SIG-M5 (cell line): ENCODE measurements at places on chromosomes 16 and 17.

- DNase-seq, result no peak
These were observed 180.0 kb downstream of the BCAS3 start for GRCh38 chr17:60857556-60858080.

- DNase-seq, result no peak
These were observed 5.8 kb downstream of the FBXO47 start for GRCh38 chr17:38961413-38961812.

GRCh38 chr17:79054200-79054960 is 20.2 kb upstream of the ENGASE start:
- no peak for DNase-seq

GRCh38 chr17:57461082-57461481 is 204.8 kb downstream of the MSI2 start:
- DNase-seq, result no peak

- DNase-seq, result no peak
These were observed 16.6 kb downstream of the TUBD1 start for GRCh38 chr17:59876107-59876506.

- no peak for DNase-seq
These were observed 32.4 kb downstream of the PRKCB start for GRCh38 chr16:23868136-23868535.

GRCh38 chr17:36610474-36610873 is 9.1 kb downstream of the MRM1 start:
- DNase-seq, result no peak

DNA sequence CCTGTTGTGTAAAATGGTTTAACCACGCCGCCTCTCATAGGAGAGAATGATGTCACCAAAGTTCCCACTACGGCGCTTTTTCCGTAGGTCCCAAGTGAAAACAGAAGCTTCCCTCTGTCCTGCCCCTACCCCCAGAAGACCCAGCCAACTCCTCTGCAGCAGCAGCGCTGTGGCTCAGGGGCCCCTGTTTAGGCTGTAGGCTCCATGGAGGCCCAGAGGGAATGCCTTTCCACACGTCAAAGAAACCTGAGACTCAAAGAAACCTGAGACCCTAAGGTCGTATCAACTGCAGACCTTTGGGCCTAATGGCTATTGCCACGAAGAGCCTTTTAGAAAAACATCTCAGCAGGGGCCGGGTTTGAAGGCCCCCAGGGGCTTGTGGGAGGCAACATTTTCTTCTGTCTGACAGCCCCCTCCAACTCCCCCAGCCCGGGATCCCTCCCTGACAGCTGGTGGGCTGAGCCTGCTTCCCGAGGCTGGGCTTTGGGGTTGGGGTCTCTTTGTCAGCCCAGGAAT is 43.1 kb upstream of the MEAK7 start:
- no peak for DNase-seq

DNA sequence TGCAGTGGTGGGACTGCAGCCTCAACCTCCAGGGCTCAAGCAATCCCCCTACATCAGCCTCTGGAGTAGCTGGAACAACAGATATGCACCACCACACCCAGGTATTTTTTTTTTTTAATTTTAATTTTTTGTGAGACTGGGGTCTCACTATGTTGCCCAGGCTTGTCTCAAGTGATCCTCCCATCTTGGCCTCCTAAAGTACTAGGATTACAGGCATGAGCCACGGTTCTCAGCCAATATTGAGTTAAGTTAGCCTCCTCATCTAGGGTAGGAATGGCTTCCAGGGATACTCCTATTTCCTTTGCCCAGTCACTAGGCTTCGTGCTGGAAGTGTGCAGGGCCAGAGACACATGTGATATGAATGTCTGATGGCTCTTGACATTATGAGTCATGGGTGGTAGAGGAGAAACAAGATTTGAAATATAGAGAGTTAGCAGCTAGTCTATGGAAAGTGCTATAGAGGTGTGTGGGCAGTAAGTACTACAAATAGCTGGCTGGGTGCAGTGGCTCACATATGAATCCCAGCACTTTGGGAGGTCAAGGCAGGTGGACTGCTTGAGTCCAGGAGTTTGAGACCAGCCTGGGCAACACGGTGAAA is 8.0 kb upstream of the HES7 start:
- DNase-seq, result no peak

DNA sequence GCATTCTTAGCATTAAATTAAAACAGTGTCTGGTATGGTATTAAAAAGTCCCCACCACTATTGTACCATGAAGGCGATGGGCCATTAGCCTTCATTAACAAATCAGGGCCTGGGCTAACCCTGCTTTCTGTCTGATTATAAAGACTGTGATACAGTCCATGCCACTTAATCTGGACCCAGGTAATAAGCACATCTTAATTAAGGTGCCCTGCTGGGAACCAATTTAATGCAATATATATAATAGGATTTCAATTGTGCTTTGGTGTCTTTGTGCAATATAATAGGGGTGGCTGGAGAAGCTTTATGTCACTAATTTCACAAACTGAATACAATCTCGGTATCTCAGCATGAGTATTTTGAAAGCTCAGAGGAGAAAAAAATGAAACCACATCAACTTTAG is 64.4 kb upstream of the CDH8 start:
- DNase-seq, result no peak

DNA sequence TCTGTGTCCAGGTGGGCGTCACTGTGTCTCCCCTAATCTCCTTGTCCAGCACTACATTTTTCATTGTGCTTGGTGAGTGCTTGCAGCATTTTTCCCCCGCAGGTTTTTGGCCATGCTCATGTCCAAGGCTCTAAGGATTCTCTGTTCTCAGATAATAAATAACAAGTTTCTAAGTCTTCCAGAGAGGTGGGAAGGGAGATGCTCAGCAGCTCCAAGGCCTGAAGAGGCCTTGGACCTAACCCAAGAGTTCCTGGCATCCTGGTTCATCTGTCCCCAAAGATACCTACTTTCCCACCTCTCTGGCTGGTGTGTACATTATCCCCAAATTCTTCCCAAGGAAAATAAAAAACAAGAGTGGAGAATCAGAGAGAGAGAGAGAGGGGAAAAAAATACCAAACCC is 45.3 kb downstream of the MEOX1 start:
- no peak for DNase-seq

- no peak for DNase-seq
These were observed 42.8 kb upstream of the RAI1 start for GRCh38 chr17:17638467-17638866.

DNA sequence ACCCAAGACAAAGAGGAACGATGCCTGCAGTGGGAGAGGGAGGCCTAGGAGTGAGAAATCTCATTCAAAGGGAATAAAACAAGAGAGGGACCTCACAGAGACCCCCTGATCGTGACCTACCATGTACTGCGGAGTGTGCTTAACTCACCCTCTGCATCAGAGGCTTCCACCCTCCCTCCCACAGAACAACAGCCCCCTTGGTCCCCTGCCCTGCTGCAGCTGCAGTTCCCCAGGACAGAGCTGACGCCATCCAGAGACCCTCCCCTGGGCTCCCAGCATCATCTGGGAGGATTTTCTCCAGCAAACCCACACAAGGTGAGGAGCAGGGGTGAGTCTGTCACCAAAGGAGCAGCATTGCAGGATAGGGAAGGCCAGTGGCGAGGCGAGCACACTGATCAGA is 39.8 kb downstream of the TLE7 start:
- DNase-seq, result no peak

GRCh38 chr16:12590963-12591362 is 212.7 kb downstream of the CPPED1 start:
- DNase-seq, result no peak

GRCh38 chr16:68401871-68402747 is 46.2 kb downstream of the SMPD3 start:
- no peak for DNase-seq

- DNase-seq, result no peak
These were observed 33.5 kb upstream of the BCO1 start for GRCh38 chr16:81204798-81205680.

DNA sequence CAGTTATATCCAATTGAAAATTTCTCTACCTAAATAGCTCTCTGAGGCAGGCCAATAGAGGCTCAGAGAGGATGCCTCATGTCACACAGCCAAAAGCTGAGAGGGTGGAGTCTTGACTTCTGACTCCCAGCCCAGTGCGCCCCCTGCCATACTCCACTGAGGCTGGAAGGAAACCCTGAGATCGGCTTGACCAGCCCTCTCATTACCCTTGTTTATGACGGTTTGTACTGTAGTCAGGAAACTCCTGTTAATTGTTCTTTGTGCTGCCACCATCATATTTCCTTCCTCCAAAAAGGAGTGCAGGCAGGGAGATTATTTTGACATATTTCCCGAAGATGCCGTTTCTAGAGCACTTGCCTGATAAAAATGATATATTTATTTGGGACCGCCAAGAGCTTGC is 107.9 kb downstream of the AIPL1 start:
- DNase-seq, result no peak

DNA sequence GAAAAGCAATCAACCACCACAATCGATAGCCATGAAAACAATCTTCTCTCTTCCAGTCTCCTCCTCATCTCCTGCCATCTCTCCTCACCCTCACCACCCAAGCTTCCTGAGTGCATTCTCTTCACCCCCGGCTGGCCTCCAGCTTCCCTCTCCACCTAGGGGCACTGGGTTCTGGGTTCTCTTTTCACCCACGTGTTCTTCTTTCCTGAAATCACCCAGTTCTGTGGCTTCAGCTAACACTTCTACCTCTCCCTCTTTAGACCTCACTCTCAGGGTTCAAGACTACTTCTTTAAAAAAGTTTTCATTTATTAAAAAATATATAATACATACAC is 8.2 kb downstream of the ITGAM start:
- no peak for DNase-seq

DNA sequence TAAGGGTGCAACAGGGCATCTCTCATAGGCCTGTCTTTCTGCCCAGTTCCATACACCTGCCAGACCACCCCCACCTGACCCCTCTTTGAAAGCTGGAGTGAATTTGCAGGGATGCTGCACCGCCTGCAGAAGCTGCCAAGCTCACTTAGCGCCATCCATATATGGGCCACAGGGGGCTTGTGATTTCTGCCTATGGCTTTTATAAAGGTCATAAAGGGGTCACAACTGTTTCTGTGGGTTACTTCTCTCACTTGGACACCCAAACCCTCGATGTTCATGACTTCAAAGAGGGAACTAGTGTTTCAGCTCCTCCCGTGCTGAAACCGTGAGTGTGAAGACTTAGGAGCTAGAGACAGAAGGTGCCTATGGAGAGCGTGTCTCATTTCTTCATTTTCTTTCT is 23.9 kb upstream of the MEAK7 start:
- DNase-seq, result no peak

DNA sequence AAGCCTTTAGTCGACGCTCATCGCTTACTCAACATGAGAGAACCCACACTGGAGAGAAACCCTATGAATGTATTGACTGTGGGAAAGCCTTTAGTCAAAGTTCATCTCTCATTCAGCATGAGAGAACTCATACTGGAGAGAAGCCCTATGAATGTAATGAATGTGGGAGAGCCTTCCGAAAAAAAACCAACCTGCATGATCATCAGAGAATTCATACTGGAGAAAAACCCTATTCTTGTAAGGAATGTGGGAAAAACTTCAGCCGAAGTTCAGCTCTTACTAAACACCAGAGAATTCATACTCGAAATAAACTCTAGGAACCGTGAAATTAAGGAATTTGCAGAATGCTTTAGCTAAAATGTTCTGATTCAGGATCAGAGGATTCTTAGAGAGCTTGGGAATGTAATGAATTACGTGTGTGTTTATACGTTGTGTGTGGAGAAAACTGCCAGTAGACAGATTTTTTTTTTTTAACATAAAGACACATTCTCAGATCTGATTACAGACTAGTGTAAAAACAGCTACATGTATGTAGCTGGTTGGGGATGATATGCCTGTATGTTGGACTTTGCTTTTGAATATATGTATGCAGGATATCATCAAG is 25.4 kb downstream of the ZFP90 start:
- DNase-seq, result no peak

DNA sequence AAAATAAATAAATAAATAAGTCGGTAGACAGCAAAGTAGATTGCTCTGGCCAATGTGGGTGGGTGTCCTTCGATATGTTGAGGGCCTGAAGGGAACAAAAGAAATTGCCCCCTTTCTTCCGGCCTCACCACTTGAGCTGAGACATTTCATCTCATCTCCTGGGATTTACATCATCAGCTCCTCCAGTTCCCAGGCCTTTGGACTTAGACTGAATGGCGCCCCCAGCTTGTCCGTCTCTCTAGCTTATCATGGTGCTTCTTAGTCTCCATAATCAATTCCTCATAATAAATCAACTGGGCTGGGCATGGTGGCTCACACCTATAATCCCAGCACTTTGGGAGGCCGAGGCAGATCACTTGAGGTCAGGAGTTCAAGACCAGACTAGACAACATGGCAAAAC is 13.8 kb upstream of the HAP1 start:
- no peak for DNase-seq

DNA sequence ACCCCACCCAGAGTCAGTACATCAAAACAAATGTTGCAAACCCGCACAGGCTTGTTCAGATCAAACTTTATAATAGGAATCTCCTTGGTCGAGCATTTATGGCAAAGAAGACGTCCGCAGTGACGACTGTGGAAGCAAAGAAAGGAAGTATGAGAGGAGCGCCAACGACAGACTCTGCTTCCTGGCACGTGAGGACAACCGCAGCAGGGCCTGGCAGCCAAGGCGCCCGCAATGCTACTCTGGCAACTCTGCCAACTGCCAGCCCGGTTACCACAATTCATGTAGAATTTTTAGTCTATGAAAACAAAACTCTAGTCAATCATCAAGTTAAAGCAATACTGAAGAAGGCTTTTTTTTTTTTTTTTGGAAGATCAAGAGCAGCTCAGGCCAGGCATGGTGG is 24.8 kb downstream of the CYB5D2 start:
- no peak for DNase-seq

GRCh38 chr16:86995456-86995855 is 321.7 kb downstream of the C16orf95 start:
- no peak for DNase-seq

DNA sequence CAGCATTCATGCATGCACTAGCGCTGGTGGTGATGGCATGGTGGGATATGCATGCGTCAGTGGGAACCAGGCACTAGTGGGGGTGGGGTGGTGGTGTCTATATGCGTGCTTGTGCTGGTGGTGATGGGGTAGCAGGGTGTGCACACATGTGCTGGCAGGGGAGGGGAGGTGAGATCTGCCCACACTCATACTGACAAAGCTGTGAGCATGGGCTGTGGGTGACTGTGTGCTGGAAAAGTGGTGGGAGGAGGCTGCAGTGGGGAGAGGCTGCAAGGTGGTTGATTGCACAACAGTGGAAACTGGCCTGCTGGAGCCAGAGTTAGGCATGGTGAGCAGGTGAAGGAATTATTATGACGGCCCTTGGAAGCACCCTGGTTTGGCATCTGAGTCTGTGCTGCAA is 31.3 kb upstream of the TEKT1 start:
- DNase-seq, result no peak
